ENCODE measurements at places on chromosomes 2 and 18. TPM values are rescaled to one million over a fixed set of nuclear protein-coding genes. Genes with fewer than 3 reads are reported as not detected.

The ST8SIA5 gene
- total RNA-seq: not detected

The TMEM163 gene
- total RNA-seq: not detected

The IL1F10 gene
- not detected for total RNA-seq

The ZSWIM2 gene
- total RNA-seq: not detected

The GRHL1 gene
- 0.93 TPM for total RNA-seq

The WNT6 gene
- 0.27 TPM for total RNA-seq

The PIGN gene
- 23.2 TPM for total RNA-seq

The GREB1L gene
- not detected for total RNA-seq

The CHRNG gene
- not detected for total RNA-seq

The FER1L5 gene
- total RNA-seq: not detected

The CYP1B1 gene
- total RNA-seq: 19.4 TPM

The CD8B gene
- total RNA-seq: 259 TPM

The SAG gene
- total RNA-seq: not detected

The NEU2 gene
- not detected for total RNA-seq

The MCEE gene
- 12.3 TPM for total RNA-seq

The ETAA1 gene
- total RNA-seq: 10.8 TPM

The BOLL gene
- total RNA-seq: not detected

The NTSR2 gene
- total RNA-seq: not detected

The OSBPL1A gene
- total RNA-seq: 1.3 TPM

The GYPC gene
- total RNA-seq: 102 TPM

The MGAT4A gene
- 65.2 TPM for total RNA-seq

The TXNL1 gene
- 86.8 TPM for total RNA-seq

The ARHGEF33 gene
- total RNA-seq: 0.39 TPM

The PARD6G gene
- total RNA-seq: 0.48 TPM

The DLGAP1 gene
- total RNA-seq: not detected

The IL36A gene
- not detected for total RNA-seq

The FKBP1B gene
- total RNA-seq: 2.5 TPM

The SLC1A4 gene
- total RNA-seq: 21.3 TPM

The LGALSL gene
- 0.84 TPM for total RNA-seq

The IL37 gene
- total RNA-seq: not detected

The CTAGE1 gene
- total RNA-seq: not detected

The ITPRIPL1 gene
- 58.3 TPM for total RNA-seq

The TDRD15 gene
- total RNA-seq: not detected

The NPPC gene
- total RNA-seq: not detected

The LINC00305 gene
- total RNA-seq: not detected

The ANKRD30B gene
- not detected for total RNA-seq

The GLS gene
- 222 TPM for total RNA-seq

The CCDC102B gene
- total RNA-seq: 1.1 TPM

The FEV gene
- total RNA-seq: not detected

The GLB1L gene
- total RNA-seq: 2.6 TPM

The PSMA8 gene
- 1.7 TPM for total RNA-seq
